ENCODE measurements at places on chromosomes 16 and 17. TPM values are rescaled to one million over a fixed set of nuclear protein-coding genes. Genes with fewer than 3 reads are reported as not detected.

- no peak overlapping the region for H3K4me3 ChIP-seq
- no peaks in the 10 kb centered on the region for H3K36me3 ChIP-seq
- H3K27ac ChIP-seq: no peak overlapping the region
- DNase-seq: no peak
Measured at GRCh38 chr17:56884483-56885311, 29.2 kb downstream of the TRIM25 start.

- peaks cover 32% of the 10 kb centered on the region for H3K36me3 ChIP-seq
- H3K4me1 ChIP-seq: peaks cover 10% of the 10 kb centered on the region
- H3K4me3 ChIP-seq: no peak overlapping the region
- H3K27ac ChIP-seq: no peak overlapping the region
- DNase-seq: no peak
Measured at GRCh38 chr17:16044487-16044886, 44.9 kb downstream of the TTC19 start.

DNA sequence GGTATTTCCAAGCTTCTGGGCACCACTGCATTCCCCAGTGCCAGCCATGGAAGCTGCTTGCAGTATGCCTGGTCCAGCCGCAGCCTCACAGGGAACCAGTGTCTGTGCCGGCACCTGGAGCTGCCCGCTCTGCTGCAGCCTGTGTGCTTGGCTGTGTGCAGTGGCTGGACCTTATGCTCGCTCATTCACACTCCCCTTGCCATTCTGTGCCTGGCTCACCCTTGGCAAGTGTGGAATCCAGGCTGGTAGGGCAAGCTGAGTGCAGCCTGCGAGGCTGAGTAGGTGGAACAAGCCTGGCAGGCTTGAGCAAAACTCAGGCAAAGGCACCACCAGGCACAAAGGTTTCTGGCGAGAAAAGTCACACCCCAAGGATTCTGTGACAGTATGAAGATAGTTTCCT lies 144.0 kb downstream of the MYO1D start:
- H3K27ac ChIP-seq: no peak overlapping the region
- no peak overlapping the region for H3K4me3 ChIP-seq
- H3K27me3 ChIP-seq: no peaks in the 10 kb centered on the region
- no peaks in the 10 kb centered on the region for H3K4me1 ChIP-seq
- no peak for DNase-seq

The HOXB4 gene
- total RNA-seq: 0.81 TPM

- H3K4me3 ChIP-seq: no peak overlapping the region
- H3K4me1 ChIP-seq: no peaks in the 10 kb centered on the region
- no peak overlapping the region for H3K27ac ChIP-seq
- H3K27me3 ChIP-seq: no peaks in the 10 kb centered on the region
- DNase-seq: no peak
Measured at GRCh38 chr17:38476549-38476948, 48.3 kb downstream of the ARHGAP23 start.

The GUCY2D gene
- total RNA-seq: not detected

The GP1BA gene
- total RNA-seq: not detected

DNA sequence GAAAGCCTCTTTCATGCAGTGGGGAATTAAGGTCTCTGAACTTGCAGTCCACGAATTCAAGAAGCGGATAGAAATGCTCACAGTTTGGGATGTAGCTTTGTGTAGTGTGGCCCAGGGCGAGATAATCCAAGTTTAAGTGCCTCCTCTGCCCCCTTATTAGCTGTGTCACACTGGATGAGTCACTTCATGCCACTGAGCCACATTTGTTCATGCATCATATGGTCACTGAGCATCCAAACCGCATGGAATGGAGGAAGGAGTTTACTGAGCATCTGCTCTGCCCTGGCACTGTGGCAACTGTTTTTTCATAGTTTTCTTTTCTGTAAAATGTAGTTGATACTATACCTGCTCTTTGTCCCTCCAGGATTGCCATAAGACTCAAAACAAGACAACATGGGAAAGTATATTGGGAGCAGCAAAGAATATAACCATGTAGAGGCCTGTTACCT lies 15.1 kb upstream of the DHX8 start:
- H3K27me3 ChIP-seq: no peaks in the 10 kb centered on the region
- no peaks in the 10 kb centered on the region for H3K36me3 ChIP-seq
- H3K4me1 ChIP-seq: peaks cover 13% of the 10 kb centered on the region
- no peak overlapping the region for H3K4me3 ChIP-seq
- H3K27ac ChIP-seq: no peak overlapping the region
- DNase-seq: no peak

DNA sequence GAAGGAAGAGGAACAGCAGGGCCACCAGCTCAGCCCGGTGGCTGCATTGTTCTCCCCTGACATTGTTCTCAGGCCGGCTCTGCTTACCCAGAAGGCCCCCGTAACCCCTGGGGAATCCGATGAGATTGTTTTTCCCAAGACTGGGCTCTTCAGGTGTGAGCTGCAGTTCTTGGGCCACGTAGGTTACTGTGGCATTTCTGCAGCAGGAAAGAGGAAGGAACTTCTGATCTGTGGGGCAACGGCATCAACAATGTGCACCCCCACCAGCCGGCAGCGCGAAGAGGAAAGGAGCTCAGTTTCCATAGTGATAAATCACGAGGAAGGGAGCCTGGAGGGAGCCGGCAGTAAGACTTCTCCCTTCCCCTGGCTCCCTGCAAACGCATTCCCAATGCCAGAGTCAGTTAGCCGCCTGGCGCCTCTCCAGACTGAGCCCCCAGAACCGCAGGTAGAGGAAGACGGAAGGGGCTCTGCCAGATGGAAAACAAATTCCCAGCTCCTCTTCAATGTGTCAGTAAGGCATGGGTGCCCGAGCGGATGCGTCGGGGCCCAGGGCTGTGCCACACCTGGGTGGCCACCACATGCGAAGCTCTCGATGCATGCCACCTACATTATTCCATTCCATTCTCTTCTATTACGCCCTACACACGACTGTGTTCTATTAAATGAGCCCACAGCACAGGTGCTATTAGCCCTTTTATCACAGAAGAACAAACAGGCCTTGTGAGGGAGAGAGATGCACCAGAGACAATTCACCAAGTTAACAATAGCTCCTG lies 21.5 kb upstream of the PECAM1 start:
- DNase-seq: peak; percentile 20
- H3K4me3 ChIP-seq: no peak overlapping the region
- peaks cover 35% of the 10 kb centered on the region for H3K4me1 ChIP-seq
- H3K36me3 ChIP-seq: no peaks in the 10 kb centered on the region

GRCh38 chr16:76214856-76215255 lies 62.3 kb upstream of the CNTNAP4 start:
- H3K27ac ChIP-seq: no peak overlapping the region
- no peak overlapping the region for H3K4me3 ChIP-seq
- DNase-seq: no peak

DNA sequence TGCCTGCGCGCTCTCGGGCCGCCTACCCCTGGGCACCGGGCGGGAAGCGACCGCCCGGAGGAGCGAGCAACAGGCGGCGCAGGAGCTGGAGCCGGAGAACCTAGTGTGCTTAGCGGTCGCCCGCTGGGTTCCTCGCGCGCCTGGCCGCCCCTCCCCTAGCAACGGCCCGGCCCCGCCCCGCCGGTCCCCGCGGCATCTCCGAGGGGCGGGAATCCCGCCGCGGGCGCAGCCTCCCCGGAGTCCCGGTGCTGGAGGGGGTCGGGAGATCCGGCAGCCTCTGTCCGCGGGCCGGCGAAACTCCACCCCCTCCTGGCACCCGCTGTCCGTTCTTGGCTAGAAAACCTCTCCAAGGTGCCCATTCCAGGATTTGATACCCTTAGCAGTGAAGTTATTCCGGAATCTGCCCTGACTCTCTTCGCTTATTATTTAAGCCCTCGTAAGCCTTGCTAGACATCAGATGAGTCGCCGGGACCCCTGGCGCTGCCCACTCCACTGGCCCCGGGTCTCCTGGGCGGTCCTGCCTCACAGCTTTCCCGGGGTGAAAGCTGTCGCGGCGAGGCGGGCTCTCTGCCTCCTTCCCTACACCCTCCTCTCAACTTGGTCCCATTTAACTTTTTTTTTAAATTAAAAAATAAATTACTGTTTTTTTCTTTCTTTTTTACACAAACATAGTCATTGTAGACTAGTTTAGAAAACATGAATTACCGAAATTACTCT lies at the start of gene RPRML:
TSS of gene RPRML (minus strand) at position 107 of the 717 bp plus-strand sequence. CDS start 246 bp downstream, outside the sequence.
- peak within 1 kb of the TSS; percentile 22 for H3K4me3 ChIP-seq
- peaks cover 13% of the 10 kb centered on the region for H3K27me3 ChIP-seq
- no peak within 1 kb of the TSS for H3K27ac ChIP-seq
- H3K36me3 ChIP-seq: no peaks in the 10 kb centered on the region
- DNase-seq: peak; percentile 26

The NUPR1 gene
- total RNA-seq: 149 TPM

DNA sequence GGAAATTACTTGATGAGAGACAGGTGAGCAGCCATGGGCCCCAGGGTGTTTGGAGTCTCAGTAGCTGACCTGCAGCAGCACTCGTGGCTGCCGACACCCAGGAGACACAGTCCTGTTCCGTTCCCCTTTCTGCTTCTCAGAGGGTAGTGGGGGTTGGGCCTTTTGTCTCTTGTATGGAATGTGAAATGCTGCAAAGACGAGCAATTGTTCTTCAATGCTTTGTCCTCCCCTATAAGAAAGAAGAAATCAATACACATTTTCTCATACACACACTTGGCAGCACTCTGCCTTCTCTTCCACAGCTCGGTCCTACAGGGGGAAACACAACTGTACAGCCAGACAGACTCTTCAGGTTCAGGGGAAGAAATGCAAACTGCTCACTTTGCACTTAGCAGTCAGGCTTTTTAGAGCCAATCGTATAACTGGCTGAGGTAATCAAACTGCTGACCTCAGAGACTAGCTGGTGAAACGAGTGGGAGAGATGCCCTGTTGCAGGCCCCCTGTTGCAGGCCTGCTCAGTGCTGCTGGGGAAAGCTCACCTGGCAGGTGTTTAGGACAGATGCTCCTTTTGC lies 96.7 kb downstream of the AATF start:
- no peak overlapping the region for H3K4me3 ChIP-seq
- no peak overlapping the region for H3K27ac ChIP-seq
- H3K36me3 ChIP-seq: no peaks in the 10 kb centered on the region
- no peaks in the 10 kb centered on the region for H3K27me3 ChIP-seq
- H3K4me1 ChIP-seq: no peaks in the 10 kb centered on the region
- DNase-seq: no peak

GRCh38 chr16:85935974-85936760 lies 37.2 kb downstream of the IRF8 start:
- peaks cover 28% of the 10 kb centered on the region for H3K4me1 ChIP-seq
- H3K36me3 ChIP-seq: no peaks in the 10 kb centered on the region
- H3K27me3 ChIP-seq: no peaks in the 10 kb centered on the region
- H3K27ac ChIP-seq: no peak overlapping the region
- H3K4me3 ChIP-seq: no peak overlapping the region

DNA sequence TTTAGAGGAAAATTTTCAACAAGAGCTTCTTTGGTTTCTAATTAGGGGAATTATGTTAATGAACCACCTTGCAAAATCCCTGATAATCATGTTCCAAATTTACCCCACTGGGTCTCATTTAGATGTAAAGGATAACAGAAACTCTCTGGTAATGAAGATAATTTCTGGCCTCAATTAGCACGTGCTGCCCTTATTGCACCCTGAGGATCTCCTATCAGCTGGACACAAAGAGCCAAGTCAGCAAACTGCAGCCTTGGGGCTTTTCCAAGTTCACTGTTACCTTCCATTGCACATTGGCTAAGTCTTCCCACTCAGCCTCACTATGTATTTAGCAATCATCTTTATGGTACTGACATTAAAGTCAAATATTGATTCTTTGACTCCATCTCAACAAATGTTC lies 78.1 kb downstream of the GP2 start:
- H3K27ac ChIP-seq: no peak overlapping the region
- DNase-seq: no peak
- H3K36me3 ChIP-seq: no peaks in the 10 kb centered on the region
- H3K4me1 ChIP-seq: no peaks in the 10 kb centered on the region
- H3K27me3 ChIP-seq: no peaks in the 10 kb centered on the region

The CPHXL2 gene
- total RNA-seq: not detected

The TEX14 gene
- total RNA-seq: 0.15 TPM

DNA sequence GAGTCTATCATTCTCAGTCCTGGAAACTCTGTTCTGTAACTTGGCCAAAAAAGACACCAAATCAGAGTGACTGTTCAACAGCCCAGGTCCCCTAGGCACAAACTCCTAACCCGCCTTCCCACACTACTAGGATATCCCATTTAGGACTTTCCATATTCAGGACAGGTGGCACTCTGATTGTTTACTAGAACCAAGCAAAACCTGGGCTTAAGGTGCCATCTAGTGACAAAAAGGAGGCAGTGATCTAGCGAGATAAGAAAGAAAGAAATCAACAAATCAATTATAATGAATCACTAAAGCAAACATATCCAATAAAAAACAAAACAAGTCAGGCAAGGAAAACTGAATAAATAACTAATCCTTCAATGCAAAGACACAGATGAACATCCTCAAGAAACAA lies 203.9 kb downstream of the CEP112 start:
- H3K36me3 ChIP-seq: no peaks in the 10 kb centered on the region
- no peaks in the 10 kb centered on the region for H3K4me1 ChIP-seq
- no peak for DNase-seq
- no peaks in the 10 kb centered on the region for H3K27me3 ChIP-seq

DNA sequence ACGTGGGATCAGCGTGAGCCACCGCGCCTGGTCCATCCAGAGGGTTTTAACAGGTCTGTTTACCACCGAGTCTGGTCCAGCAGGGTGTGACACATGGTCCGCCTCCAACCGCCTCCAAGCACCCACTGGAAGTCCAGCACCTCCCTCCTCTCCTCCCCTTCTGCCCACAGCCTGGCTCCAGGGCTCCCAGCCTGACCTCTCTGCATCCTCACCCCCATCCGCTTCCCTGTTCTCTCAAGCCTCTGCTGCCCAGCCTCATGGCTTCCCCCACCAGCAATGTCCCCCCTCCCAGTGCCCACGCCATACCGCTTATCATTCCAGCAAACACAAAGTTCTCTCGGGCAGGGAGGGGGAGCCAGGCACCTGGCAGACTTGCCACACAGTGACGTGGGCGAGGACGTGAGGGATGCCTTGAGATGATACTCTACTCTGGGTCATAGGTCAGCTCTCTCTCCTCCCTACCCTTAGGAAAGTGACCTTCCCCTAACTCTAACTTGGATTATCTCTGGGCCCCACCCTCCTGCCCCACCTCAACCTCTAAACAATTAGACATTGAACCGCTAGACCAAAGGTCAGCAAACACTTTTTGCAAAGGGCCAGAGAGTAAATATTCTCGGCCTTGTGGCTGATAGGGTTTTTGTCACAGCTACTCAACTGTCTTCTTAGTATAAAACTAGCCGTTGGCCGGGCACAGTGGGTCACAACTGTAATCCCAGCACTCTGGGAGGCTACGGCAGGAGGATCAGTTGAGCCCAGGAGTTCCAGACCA lies 23.1 kb downstream of the CDC42EP4 start:
- DNase-seq: peak; percentile 52
- H3K4me1 ChIP-seq: peaks cover 93% of the 10 kb centered on the region
- no peaks in the 10 kb centered on the region for H3K27me3 ChIP-seq
- H3K36me3 ChIP-seq: peaks cover 21% of the 10 kb centered on the region
